Stimulated activated naive CD4-positive, alpha-beta T cell (primary cell): ENCODE measurements at places on chromosomes 6 and 20.

GRCh38 chr20:41229259-41229658, 88.3 kb downstream of the ZHX3 start:
- DNase-seq, result no peak

GRCh38 chr6:88920774-88921733, 42.4 kb downstream of the RNGTT start:
- DNase-seq, result no peak

- DNase-seq, result peak; percentile 68
Observed at GRCh38 chr6:692858-693722, at the start of gene EXOC2. Gene EXOC2 (minus strand): TSS chr6:693139. CDS start chr6:637818, 55,321 bp downstream.

GRCh38 chr20:50013976-50014375, 31.2 kb downstream of the SNAI1 start:
- DNase-seq, result no peak

DNA sequence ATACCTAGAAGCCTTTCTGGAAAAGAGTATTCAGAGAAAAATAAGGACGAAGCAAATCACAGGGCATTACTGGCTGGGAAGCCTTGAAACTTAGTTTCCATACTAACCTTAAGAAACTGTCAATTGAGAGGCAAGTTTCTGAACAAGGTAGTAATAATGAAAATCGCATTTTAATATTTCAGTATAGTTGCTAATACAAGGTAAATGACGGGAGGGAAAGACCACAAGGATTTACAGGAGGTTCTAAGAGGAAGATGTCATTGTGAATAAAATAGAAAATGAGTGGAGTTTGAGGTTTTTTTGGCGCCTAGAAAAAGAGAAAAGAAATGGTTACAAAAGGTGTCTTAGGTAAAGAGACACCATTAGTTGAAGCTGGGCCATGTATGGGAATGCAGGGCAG, 53.9 kb upstream of the AIG1 start:
- DNase-seq, result no peak

- no peak for DNase-seq
Observed at GRCh38 chr6:147751232-147751631, 242.7 kb downstream of the SAMD5 start.

GRCh38 chr20:39089029-39089428, 126.9 kb downstream of the DHX35 start:
- DNase-seq, result no peak

DNA sequence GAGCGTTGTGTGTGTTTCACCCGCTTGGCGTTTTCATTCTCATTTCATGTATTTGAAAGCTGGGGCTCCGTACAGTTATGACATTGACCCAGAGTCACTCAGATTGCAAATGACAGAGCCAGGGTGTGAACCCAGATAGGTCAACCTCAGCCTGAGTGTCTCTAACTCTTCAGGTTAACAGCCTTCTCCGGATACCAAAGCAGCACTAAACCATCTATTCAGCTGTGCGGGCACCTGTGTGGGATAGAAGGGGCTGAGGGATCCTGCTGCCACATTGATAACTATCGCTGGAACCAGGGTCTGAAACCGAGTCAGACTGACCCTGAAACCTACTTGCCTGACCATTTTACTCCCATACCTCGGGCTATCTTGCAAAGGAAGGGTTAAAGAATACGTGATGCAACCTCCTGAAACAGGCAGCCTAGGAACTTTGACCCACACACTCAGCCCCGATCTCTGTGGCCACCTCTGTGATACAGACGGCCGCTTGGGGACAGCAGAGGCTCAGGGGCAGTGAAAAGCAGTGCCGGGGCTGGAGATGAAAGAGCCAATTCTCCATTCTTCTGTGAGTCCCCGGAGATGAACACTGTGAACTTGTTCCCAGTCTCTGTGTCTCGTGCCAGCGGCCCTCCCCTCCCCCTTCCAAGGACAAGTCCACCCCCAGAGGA, 233.5 kb upstream of the QKI start:
- no peak for DNase-seq

DNA sequence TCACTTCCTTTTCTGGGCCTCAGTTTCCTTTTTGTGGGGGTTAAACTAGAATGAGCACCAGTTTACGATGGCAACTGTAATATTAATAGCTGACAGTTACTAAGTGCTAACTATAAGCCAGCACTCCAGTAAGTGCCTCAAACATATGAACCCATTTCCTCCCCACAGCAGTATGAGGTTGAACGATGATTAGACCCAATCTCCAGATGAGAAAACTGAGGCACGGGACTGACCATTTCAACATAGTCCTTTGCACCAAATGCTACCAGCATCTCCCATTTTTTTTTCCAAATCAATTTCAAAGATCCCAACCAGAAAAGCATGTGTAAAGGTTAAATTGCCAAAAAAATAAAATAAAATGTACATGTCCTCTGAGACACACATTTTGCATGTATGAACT, 7.1 kb downstream of the SLC13A3 start:
- no peak for DNase-seq

DNA sequence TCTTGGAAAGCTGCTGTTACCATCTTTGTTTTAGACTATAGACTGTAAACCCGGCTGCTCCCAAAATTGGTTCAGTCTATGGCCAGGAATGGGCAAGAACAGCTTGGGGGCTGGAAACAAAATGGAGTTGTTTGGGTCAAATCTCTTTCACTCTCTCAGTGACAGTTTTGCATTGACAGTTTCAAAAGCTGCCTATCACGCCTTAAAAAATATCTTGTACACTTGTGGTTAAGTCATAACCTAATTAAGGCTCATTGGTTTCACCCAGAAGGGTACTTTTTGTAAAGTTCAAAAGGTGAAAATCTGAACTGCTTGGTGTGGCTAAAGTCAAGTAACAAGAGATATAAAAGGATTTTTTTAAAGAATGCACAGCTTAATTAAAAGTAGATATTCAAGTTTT, 76.1 kb upstream of the PRL start:
- DNase-seq, result no peak

GRCh38 chr6:14031516-14031915, 86.1 kb upstream of the CD83 start:
- DNase-seq, result no peak

GRCh38 chr20:8018958-8019245, 659 bp downstream of the TMX4 start:
- DNase-seq, result peak; percentile 77

GRCh38 chr20:17786221-17786718, 86.5 kb downstream of the BANF2 start:
- DNase-seq, result no peak

DNA sequence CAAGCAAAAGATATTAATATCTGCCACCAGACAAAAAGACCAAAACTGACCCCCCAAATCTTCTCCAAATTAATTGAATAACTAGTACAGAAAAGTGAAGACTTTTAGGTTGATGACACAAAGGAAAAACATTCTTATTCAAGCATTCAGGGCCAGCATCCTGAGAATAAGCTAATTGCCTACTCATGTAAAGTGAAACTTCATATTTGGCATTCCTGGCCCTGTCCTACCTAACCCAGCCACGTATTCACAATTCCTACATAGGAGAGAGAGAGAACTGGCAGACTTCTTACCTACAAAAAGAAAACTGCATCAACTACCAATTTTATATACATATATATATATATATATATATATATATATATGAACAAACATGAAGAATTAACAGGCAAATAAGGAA, 4.9 kb upstream of the ASCC3 start:
- DNase-seq, result no peak

DNA sequence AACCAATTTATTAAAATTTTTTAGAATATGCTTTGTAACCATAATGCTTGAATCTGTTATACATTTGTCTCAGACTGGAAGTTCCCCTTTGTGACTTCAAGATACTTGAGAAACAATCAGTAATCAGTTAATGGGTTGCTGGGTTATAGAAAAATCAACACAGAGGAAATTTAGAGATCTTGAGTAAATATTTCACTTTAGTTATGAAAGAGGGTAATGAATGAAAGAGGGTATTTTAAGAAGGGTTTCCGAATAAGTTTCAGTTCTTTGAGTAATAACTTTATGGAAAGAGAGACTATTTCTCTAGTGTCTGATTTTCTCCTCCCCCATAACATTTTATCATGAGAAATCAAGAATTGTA, 21.4 kb downstream of the ZFAND3 start:
- DNase-seq, result no peak

- DNase-seq, result no peak
Observed at GRCh38 chr6:54053881-54054391, 57.3 kb upstream of the MLIP start.

GRCh38 chr6:137155830-137156229, 17.6 kb downstream of the IL22RA2 start:
- DNase-seq, result peak; percentile 30

DNA sequence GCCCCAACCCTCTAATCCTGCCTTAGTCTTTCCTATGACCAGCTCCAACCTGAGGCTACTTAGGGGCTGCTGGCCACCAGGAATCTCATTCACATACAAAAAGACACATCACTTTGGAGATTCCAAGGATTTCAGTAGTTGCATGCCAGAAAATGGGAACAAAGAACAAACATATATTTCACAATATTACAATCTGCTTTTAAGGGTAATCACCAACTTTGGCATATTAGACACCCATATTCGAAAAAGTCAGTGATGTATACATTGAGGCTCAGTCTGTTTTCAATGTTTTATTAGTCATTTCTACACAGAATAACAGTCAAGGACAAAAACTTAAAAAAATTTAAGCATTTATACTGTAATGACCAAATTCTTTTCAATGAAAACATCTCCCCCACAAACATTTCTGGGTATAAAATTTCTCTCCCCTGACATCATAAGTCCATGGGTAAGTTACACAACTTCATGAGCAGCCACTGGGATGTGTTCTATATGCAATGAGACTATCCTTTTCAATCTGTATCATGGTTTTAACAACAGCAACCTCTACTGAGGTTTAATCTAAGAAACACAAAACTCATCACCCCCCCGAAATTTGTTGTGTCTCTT, 103.5 kb downstream of the MAP7 start:
- DNase-seq, result no peak

DNA sequence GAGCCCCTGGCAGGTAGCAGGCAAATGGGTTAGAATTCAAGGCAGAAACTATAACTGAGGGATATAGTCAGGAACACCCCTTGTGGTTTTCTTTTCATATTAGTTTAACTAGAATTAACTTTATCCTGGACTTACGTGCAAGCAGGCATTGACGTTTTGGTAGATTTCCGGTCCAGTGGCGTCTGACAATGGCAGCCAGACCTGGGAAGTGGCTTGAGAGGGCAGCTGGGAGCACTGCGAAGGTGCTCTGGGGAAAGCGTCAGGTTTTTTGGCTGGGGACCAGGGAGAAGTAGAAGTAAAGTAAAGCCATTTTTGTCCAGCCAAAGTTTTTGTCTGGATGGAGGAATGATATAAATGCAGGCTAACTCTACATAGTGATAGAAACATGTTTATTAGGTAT, 8.4 kb upstream of the ACSS1 start:
- no peak for DNase-seq

- DNase-seq, result no peak
Observed at GRCh38 chr6:63261820-63262219, 50.6 kb downstream of the FKBP1C start.

DNA sequence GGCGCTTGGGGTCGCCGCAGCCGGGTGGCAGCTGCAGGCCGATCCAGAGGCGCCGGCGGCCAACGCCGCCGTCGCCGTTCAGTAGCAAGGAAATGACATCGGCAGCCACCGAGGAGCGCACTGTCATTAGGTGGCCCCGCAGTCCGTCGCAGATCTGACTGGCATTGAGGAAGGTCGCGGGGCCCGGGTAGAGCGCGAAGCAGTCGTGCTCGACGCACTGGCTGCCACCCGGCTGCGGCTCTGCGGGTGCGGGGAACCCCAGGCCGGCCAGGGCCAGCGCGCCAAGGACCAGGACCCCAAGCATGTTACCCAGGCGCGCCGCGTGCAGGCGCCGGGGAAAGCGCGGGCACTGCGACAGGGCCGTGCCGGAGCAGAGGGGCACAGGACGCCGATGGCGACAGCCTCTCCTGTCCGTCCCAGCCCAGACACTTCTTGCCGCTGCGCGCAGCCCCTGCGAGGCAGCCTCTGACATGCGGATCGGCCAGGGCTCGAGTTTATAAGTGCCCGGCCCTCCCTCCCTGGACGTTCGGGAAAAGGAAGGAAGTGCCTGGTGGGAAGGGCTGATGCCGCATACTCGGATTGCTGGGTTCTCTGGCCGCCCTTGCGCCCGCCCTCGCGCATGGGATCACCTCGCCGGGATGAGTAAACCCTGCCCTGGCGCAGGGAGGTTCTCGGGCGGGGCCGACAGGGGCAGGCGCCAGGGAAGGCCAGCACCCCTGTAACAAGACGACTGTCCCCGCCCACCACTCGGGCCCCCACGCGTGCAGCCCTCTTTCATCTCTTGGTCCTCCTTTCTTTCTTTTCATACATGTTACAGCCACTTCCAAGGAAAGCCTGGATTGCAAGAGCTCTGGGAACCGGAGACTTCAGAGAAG, at the start of gene THBD:
THBD (minus strand) TSS at position 472 of the 875 bp plus-strand sequence; CDS start at position 304, 168 bp downstream.
- no peak for DNase-seq

DNA sequence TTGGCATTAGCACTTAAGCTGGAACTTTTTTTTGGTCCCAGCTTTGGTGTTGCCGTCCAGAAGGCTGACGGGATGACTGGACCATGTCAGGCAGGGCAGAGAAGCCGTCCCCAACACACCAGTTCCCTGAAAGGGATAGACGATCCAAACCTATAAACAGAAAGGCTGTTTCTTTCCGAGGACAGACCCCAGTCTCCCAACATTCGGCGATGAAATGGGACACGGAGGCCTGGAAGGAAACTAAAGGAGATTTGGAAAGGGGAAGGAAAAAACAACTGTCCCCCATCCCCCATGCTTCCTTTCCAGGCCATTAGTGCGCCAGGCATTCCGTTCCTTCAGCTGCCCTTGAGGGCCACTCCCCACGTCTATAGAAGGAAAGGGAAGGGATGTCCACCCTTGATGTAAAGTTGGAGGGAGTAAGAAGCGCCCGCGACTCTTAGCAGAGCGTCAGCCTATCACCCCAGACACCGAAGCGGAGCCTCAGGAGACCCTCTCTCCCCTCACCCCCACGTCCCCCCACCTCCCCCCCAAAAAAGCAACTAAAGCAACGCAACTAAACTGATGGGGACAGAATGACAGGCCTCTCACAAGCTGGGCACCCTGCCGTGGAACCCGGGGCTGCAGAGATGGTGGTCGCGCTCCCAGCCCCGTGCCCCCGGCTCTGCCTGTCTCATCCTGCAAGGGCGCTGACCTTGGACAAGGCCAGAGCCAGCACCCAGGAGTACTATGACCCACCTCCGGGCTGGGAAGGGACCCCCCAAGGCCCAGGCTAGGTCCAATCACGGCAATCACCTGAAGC, 638 bp downstream of the BLCAP start:
- no peak for DNase-seq

GRCh38 chr6:101509536-101509935, 116.0 kb downstream of the GRIK2 start:
- no peak for DNase-seq

DNA sequence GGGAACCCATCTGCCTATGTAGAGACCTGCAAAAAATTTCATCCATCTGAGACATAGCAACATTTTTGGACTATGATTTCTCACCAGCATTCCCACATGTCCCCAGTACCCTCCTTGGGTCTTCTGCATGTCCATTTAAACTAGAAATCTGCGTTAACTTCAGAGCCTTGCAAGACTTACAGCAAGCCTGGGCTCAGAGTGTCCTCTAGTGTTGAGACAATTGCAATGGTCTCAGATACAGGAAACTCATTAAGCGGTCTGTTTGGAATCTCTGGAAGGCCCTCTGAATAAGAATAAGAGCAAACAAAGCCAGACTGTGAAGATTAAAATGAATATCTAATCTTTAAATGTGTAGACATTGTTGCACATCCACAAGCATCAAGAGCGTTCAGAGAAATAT, 20.5 kb upstream of the PI3 start:
- DNase-seq, result no peak
